ENCODE measurements at places on chromosomes 13 and 19.
A peak's percentile ranks its signal among the peaks of the same experiment; 100 is the strongest.

- DNase-seq: no peak
Observed at GRCh38 chr19:10043286-10043927, 30.1 kb downstream of the RDH8 start.

GRCh38 chr19:58001895-58002369 lies 688 bp downstream of the ZNF606 start:
- no peak for DNase-seq

DNA sequence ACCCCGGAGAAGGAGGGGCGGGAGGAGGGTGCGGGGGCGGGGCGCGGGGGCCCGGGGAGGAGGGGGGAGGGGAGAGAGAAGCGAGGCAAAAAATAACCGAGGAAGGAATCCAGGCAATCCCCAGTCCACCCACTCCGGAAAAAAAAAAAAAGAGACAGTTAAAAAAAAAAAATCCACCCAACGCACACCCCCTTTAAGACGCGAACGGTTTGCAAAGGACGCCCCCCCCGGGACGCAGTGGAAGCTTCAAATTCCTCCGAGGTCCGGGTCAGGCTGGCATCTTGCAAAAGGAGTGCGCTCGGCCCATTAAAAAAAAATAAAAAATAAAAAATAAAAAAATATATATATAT lies at the start of gene CACNA1A:
Gene CACNA1A (minus strand): TSS at position 9 of the 350 bp plus-strand sequence. CDS start 255 bp downstream, outside the sequence.
- no peak for DNase-seq

DNA sequence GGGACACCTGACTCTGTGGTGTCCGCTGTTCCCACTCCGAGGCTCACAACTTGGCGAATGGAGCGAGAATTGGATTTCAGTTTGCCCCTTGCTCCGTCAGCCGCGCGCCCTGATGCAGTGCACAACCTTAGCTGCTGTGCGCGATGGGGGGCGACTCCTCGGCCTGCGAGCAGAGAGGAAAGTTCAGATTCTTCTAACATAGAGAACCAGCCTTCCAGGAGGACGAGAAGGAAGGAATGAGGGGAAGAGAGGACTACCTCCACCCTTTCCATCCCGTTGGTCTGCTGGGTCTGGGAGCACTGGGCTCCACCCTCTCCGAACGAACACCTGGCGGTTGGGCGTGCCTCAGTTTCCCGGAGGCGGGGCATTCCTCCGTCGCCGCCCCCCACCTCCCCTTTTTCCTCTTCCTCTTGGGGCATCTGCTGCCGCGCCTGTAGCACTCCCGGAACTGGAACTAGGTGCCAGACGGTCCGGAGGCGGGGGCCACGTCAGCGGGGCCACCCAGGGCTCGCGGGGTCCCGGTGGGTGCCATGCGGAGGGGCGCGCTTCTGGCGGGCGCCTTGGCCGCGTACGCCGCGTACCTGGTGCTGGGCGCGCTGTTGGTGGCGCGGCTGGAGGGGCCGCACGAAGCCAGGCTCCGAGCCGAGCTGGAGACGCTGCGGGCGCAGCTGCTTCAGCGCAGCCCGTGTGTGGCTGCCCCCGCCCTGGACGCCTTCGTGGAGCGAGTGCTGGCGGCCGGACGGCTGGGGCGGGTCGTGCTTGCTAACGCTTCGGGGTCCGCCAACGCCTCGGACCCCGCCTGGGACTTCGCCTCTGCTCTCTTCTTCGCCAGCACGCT lies at the start of gene KCNK6:
Gene KCNK6 (plus strand): TSS at position 425 of the 838 bp plus-strand sequence. CDS start 106 bp downstream, at position 531.
- no peak for DNase-seq

- peak; percentile 37 for DNase-seq
Observed at GRCh38 chr19:13033819-13034611, 38.7 kb downstream of the NFIX start.

GRCh38 chr13:94667190-94667589 lies 45.2 kb downstream of the SOX21 start:
- DNase-seq: no peak

- no peak for DNase-seq
Observed at GRCh38 chr13:71488201-71488600, 378.8 kb downstream of the DACH1 start.

DNA sequence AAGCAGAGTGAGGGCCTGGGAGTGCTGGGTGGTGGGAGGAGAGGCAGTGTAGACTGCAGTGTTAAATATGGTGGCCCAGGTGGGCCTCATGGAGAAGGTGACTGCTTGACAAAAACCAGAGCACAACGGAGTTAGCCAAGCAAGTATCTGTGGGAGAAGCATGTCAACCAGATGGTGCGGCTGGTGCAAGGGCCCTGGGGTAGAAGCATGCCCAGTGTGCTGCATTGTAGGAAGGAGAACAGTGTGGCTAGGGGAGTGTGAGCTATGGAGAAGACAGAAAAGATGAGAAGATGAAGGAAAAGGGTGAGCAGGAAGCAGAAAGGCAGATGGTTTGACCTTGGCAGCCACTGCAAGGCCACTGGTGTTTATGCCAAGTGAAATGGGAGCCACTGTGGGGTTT lies 2.2 kb upstream of the VSTM2B start:
- DNase-seq: no peak

- peak; percentile 82 for DNase-seq
Observed at GRCh38 chr19:41883821-41884733, 1.1 kb downstream of the ARHGEF1 start.

GRCh38 chr13:75103976-75104375 lies 378.0 kb downstream of the TBC1D4 start:
- peak; percentile 43 for DNase-seq

DNA sequence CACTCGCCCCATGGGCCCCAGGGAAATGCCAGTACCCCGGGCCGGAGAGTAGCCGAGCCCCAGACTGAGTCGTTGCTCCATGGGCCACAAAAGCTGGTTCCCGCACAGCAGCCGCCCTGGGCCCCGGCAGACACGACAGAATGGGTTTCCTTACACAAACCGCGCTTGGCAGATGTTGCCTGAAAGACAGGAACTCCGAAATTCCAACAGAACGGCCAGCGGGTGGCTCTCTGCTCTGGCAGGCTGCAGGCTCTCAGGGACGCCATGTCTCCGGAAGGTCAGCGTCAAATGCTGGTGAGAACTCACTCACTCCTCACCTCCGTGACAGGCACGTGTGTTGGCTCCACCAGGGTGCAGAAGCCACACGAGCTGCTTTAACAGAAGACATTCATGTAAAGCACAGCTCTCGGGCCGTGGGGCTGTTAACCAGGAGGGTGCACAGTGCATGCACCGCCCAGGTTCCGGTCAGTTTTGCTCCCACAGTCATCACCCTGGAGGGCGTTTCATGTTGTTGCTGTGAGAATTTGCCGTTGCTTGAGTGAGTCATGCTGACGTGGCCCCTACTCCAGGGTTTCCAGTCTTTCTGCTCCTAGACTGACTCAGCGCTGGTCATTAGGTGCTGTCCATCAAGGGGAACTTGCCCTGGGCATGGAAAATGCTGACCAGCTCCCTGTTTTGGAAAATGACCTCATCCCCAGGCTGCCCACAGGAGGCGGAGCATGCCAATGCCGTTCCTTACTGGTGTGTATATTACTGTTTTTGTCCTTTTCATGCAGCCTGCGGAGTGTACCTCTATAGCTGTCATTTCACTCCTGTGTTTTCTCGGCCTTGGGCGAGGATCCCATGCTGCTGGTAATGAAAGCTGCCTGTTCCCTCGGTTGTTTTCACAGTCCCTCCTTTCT lies 44.8 kb downstream of the ANKRD10 start:
- peak; percentile 100 for DNase-seq

DNA sequence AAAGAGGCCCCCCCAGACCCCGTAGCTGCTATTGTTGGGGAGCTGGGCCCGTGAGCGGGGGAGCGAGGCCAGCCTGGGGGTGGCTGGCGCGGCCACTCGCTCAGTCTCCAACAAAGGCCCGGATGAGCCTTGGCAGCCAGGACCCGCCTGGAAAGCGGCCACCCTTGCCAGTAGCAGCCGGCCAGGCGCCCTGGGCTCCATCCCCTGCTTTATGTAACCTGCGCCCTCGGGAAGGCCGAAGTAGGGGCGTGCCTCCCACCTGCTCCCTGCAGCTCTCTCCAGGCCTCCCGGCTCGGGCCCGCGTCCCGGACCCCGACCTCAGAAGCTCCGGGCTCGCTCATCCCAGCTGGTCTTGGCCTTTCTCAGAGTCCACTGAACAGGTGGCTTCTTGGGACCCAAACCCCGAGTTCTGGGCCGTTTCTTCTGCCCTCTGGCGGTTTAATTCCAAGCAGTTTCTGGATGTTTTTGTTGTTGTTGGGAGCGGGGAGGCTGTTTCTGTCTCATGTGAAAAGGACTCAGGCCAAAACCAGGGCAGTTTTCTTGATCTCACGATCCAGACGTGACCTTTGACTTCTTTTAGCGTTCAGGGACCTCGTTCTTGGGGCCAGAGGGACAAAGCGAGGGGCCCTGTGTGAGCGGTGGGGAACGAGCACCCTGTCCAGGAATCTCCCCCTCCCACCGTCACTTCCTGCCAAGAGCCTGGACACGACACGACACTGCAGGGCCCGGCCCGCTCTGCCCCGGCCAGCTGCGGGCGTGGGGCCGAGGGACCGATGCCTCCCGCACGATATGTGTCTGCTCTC lies 1.2 kb downstream of the CDC34 start:
- peak; percentile 55 for DNase-seq

GRCh38 chr19:34244611-34245299 lies 9.6 kb upstream of the GARRE1 start:
- no peak for DNase-seq

- DNase-seq: no peak
Observed at GRCh38 chr19:1407528-1408299, at the start of gene DAZAP1. TSS of gene DAZAP1 (plus strand) at chr19:1407586. CDS start at chr19:1407774, 188 bp downstream.

DNA sequence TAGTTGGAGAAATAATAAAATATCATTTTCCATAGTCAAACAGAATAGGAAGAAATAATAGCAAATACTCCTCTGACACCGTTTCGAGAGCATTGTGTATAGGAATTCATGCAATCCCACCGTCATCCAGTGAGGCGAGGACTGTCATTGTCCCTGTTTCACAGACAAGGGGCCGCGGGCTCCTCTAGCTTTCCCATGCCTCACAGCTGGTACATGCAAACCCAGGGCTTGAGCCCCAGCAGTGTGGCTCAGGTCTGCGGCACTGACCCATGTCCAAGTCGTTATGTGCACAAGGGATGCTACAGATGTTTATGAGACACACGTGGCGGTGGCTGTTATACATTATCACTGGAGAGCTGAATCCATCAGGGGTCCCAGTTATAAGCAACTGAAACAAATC lies 18.5 kb upstream of the ATP11A start:
- no peak for DNase-seq

- no peak for DNase-seq
Observed at GRCh38 chr13:61670384-61671161, 254.9 kb upstream of the PCDH20 start.

GRCh38 chr13:94065741-94066140 lies 413.7 kb downstream of the DCT start:
- DNase-seq: peak; percentile 56

DNA sequence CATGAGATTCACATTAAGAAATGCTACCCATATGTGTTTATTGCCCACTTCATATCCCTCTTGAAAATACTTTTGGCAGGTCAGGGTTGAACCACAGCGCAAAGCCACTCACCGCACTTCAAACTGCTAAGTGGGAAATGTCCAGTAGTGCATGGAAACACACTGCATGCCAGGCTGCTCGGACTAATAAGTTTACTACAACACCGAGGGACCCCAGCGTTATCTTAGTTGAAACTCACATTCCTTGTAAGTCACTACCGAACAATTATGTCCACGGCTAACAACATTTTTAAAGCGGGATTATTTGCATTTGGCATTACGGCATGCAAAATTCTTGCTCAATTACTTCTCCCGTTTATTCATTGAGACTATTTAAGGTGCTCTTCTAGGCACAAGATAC lies 4.0 kb downstream of the BRD4 start:
- peak; percentile 60 for DNase-seq

DNA sequence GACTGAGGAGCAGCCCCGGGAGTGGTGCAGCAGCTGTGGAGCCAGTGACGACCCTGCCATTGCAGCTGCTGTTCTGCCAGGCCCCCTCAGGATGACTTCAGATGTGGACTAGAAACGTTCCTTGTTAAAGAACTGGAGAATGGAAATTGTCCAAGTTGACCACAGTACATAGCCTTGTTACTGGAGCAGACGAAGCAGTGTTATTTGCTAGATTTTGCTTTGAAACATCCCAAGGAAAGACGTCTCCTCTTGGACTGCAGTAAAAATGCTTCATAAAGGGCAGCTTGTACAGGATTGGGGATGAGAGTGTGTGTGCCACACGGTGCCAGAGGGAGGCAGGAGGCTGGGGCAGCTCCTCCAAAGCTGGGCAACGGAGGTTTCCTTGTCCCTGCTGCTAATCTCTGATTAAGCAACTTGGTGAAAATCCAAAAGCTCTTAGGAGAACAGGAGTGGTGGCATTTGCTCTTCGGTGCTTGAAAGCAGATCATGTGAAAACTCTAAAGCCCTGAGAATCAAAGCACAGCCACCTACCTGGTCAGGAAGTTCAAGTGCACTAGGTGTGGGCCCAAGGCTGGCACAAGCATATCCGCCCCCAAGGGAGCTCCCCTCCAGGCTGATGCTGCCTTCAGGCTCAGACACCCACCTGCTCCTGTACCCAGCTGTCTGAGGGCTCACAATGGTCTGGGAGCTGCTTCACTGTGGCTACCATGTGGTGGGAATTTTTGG lies 34.5 kb downstream of the SHISA2 start:
- peak; percentile 18 for DNase-seq

- peak; percentile 76 for DNase-seq
Observed at GRCh38 chr13:94120878-94121277, 358.6 kb downstream of the DCT start.

DNA sequence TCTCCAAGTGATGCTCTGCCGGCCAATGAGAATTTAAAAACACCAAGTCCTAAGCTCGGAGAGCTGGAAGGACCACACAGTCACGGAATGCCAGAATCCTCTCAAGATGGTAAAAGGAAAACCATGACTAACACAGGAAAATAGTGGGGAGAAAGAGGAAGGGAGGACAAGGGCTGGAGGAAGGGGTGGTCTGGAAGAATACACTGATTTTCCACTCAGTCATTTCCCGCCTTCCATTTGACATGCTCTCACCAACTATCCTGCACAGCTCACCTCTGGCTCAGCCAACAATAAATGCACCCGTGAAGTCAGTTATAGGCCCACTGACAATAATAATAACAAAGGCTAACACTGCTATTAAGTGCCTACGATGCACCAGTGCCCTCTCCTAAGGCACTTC lies 31.5 kb downstream of the SLC7A1 start:
- DNase-seq: no peak

GRCh38 chr13:40345654-40346372 lies 320.6 kb downstream of the FOXO1 start:
- DNase-seq: no peak

Data from renal cortical epithelial cell (primary cell).